ENCODE measurements at places on chromosomes 1 and 21.

- DNase-seq: no peak
Observed at GRCh38 chr1:228214921-228215662, 7.2 kb downstream of the OBSCN start.

DNA sequence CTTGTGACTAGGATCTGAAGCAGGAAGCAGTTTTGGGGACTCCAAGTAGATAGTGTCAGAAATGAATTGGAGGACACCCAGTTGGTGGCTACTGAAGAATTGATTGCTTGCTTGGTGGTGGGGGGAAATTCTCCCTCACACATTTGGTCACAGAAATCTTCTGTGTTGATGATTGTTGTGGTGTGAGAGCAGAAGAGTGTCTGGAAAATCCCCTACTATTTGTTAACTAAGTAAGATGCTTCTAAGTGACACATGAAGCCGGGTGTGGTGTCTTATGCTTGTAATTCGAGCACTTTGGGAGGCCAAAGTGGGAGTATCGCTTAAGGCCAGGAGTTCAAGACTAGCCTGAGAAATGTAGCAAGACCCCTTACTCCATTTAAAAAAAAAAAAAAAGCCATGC is 22.5 kb upstream of the IPP start:
- no peak for DNase-seq

DNA sequence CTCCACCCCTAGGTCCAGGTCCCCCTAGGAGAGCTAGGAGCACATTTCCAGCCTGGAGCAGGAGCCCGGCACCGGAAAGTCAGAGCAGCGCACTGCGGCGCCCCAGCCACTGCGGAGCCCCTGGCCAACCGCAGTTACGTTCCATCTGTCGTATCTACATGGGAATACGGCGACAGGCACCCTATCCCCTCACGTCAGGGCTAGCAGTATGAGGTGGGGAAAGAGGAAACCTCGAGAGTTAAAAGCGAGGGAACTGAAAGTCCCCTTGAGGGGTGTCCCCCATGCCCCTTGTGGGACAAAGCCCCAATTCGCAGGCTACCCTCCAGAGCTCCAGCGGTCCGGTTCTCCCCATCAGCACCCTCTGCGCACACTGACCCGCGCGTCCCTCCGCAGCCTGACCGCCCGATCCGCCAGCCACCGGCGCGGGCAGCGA is 995 bp downstream of the COLGALT2 start:
- no peak for DNase-seq

DNA sequence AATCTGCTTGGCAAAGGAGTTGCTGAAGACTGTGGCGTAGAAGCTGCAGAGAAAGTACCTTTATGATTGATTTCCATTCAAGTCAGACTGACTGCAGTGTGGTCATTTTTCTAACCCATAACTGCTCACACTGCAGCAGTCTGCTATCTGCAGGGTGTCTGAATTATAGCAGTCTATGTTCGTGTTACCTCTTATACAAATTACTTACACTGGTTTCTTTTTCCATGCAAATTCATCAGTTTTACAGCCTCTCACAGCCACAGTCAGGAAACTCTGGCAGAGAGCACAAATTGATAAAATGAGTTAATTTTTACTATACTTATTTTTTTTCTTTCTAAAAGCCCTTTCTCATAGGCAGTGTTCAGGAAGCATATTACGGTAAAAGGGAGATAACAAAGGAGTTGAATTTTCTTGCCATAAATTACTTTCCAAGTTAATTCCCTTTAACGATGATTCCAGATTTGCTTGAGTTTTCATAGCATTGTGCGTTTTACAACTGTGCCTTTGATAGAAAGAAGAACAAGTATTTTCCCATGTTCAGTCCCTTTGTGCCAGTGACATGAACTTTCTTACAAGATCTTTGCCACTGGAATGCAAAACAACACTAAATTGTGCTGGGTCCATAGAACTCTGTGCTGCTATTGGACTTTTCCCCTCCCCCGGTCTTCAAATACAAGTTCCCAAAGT is 261.5 kb downstream of the NFIA start:
- DNase-seq: no peak

DNA sequence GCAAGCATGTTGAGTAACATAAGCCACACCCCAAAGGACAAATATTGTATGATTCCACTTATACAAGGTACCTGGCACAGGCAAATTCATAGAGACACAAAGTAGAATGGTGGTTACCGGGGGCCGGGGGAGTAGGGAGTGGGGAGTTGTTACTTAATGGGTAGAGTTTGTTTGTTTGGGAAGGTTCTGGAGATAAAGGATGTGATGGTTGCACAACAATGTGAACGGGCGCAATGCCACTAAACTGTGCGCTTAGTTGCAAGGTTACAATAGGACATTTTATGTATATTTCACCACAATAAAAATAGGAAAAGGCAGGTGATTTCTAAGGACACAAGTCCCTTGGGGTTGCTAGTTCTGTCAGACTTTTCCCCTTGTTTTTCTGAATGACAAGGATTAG is 516.6 kb downstream of the KIF26B start:
- no peak for DNase-seq
